ENCODE measurements at places on chromosomes 11 and 22.

DNA sequence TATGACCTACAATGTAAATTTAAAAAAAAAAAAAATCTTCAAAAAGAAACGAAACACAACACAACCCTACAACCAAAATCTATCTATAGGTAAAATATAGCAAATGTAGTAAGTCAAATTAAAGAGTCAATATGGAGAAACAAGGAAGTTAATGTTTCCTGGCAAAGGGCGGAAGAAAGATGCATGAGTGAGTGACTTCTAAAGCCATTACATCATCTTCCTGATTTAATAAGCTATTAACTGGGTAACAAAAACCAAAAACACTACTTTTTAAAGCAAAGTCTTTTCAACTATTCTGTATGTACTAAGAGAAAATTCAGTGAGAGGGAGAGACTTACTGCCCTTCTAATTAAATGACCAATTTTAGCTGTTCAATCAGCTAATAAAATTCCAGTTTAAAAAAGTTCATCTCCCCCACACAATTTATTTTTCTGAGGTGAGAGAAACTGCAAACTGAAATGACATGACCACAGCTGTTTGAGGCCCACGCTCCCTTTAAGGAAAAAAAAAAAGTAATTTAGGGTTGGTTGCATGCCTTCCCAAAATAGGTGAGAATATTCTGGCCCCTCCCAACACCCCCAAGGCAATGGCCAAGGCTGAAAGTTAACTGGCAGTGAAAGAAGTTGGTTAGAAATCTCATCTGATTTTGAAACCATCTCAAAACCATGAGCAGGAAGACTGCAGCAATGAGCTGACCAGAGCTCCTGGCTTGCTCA, 5.9 kb downstream of the SF1 start:
- no peak for DNase-seq

- no peak for DNase-seq
These were observed 15.0 kb downstream of the MED15 start for GRCh38 chr22:20522134-20523004.

GRCh38 chr11:114087025-114087424, 27.5 kb downstream of the ZBTB16 start:
- DNase-seq = no peak

DNA sequence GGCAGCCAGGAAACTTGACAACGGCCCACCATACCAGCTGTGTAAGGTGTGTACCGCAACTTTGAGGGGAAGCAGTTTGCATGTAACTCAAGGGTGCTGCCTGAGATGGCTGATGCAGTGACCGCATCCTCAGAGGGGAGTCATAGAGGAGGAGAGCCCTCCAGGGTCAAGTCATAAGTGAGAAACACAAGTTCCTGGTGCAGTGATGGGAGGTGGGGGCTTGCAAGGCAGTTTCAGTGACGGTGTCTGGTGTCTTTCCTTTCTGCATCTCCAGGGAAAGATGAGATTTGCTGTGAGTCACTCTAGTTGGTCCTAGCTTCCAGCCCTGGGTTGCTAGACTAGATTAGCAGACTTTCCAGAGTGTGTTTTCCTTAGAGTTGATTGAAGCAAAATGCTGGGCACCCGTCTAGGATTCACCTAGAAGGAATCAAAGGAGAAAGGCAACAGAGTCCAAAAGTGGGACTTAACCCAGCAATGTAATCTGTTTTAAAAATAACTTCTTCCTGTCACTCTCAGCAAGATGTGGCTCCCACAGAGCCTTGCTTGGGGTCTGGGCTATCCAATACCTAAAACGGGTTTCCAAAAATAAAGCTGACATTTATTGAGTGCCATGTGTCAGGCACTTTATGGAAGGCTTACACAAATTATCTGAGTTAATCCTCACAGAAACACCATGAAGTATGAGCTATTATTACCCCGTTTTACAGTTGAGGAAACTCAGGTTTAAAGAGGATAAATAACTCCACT, 265.4 kb upstream of the PLET1 start:
- no peak for DNase-seq

GRCh38 chr11:66870616-66871520, 14.0 kb downstream of the LRFN4 start:
- DNase-seq = no peak

GRCh38 chr11:92776676-92777075, 192.8 kb upstream of the MTNR1B start:
- DNase-seq = no peak

Measured in activated T-cell treated with anti-CD3 and anti-CD28 coated beads for 48 hours (primary cell).